ENCODE measurements at places on chromosomes 2 and 18.

GRCh38 chr2:125837128-125837527 lies 818.8 kb upstream of the GYPC start:
- no peak for DNase-seq

GRCh38 chr2:236211296-236211695 lies 43.1 kb upstream of the GBX2 start:
- no peak for DNase-seq

GRCh38 chr18:11871501-11871900 lies 20.3 kb downstream of the CHMP1B start:
- no peak for DNase-seq

DNA sequence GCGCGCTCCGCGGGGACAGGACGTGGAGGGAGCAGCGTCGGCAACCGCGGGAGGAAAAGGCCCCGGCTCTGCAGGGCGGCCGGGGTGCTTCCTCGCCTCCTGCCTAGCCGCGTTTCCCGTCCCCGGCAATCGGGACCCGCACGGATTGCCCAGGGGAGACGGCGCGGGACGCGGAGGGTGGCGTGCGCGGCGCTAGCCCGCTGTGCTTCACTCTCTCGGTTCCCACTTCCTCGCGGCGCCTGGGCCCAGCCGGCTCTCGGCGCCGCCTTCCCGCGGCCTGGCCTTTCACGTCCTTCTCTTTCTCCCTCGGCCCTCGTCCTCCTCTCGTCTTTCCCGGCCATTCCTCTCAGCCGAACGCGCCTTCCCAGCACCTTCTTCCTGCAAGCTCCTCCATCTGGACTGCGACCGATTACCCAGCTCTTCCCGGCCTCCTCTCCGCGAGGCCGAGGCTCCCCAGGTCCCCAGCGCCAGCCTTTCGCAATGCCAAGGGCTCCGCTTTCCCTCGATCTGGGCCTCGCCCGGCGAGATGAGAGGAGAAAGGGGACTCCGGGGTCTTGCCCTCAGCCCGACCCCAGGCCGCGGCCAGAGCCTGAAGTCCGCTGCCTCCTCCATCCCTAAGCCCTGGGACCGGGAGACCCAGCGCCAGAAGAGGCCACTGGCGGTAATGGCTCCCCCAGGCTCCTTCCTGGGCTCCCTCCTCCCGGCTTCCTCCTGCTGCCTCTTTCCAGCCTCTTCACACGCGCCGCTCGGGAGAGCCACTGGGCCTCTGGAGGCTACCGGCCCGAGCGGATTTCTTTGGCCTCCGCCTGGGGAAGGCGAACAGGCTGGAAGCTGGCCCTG lies 34.3 kb upstream of the ATP6V1B1 start:
- DNase-seq: peak; percentile 34

DNA sequence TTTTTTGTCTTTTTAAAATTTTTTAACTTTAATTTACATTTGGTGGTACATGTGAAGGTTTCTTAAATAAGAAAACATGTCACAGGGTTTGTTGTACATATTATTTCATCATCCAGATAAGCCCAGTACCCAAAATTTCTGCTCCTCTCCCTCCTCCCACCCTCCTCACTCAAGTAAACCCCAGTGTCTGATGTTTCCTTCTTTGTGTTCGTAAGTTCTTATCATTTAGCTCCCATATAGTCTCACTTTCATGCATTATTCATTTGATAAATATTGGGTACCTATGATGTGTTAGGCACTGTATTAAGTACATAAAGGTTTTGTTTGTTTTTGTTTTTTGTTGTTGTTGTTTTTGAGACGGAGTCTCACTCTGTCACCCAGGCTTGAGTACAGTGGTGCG lies 5.7 kb upstream of the TGIF1 start:
- no peak for DNase-seq

DNA sequence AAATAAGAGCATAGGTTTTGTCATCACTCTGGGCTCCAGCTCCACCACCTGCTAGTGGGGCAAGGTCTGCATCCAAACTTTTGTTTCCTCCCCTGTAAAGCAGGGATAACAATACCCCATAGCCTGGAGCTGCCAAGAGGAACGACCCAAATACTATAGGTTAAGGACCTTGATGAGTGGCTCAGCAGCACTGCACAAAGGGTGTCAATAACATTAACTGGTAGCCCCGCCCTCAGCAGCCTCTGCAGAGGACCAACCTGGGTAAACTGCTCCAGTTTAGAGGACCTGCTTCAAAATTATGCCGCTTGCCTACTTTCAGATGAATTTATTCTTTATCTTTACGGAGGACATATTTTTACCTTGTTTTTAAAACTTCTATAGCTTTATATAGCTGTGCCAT lies 65.8 kb upstream of the RIOK3 start:
- no peak for DNase-seq
